ENCODE measurements at places on chromosomes 2 and 18.

GRCh38 chr18:12441475-12442034 is 33.8 kb downstream of the PRELID3A start:
- DNase-seq, result no peak

DNA sequence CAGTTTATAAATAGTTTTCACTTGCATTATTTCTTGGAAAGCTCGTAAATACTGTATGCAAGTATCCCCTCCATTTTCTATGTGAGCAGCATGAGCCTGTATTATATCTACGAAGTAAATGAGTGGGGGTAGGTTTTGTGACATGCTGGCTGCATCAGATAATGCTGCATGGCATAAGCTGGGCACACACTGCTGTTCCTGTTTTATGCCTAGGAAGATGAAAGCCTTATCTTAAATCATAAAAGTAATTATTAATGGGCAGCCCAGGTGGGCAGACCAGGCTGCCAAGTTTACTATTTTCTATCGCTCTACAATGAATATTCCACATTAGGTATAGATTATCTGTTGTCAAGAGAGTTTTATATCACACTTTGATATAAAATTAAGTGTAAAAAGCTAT is 854.6 kb downstream of the DPP10 start:
- no peak for DNase-seq

GRCh38 chr2:200300638-200301314 is 5.7 kb upstream of the SPATS2L start:
- DNase-seq, result peak; percentile 83

GRCh38 chr18:69469444-69469919 is 68.8 kb downstream of the DOK6 start:
- DNase-seq, result peak; percentile 31

GRCh38 chr2:135741395-135742324 is at the start of gene UBXN4:
Gene UBXN4, plus strand, starts transcription at chr2:135741855. Its CDS starts 75 bp downstream, at chr2:135741930.
- peak; percentile 97 for DNase-seq

- DNase-seq, result no peak
These were observed 33.1 kb downstream of the LHCGR start for GRCh38 chr2:48722391-48722790.

DNA sequence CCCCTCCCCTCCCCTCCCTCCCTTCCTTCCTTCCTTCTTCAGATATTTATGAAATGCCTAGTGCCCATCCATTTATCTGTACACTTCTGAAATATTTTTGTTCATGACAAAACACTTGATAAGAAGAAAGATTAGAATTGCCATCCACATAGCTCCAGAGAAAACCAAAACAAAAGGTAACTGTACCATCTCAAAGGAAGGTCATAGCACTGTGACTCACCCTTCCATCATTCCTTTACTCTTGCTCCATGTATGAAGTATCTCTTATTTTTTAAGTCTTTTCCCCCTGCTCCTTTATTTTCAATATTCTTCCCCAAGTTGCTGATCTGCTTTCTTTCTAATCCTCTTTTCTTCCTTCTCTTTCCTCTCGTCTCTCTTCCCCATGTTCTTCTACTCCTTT is 9.9 kb downstream of the CNTNAP5 start:
- no peak for DNase-seq

DNA sequence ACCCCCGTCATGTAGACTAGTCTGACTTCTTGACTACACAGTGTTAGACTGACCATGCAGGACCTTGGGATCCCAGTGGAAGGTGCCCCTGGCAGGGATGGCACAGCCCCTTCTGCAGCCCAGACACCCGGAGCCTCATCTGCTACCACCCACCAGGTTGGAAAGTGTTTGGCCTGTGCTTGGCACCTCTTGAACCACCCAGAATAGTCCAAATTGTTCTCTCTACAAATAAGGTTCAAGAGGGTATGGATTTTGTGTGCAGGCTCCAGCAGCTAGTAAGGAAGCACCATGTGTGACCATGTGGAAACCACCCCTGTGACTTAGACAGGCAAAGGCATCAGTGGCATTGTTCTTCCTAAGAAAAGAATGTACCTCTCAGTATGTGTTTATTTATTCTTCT is 18.4 kb downstream of the L3MBTL4 start:
- DNase-seq, result no peak

DNA sequence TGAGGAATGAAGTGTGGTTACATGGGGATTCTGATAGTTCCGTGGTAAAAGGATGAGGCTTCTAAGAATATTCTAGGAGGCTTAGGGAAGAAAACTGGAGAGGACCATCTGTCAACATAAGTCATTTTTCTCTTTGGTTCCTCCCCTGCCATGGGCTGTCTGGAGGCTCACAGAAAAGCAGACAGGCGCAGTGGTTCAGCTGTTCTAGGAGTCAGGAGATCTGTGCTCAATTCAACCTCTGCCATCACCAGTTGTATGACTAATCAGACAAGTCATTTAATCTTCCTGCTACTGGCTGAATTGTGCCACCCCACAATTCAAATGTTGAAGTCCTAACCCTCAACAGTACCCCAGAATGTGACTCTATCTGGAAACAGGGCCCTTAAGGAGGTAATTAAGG is 36.4 kb downstream of the ADAM17 start:
- no peak for DNase-seq

- no peak for DNase-seq
These were observed 12.1 kb downstream of the MYT1L start for GRCh38 chr2:2318949-2319348.

GRCh38 chr2:73836141-73836943 is 7.6 kb downstream of the STAMBP start:
- no peak for DNase-seq

DNA sequence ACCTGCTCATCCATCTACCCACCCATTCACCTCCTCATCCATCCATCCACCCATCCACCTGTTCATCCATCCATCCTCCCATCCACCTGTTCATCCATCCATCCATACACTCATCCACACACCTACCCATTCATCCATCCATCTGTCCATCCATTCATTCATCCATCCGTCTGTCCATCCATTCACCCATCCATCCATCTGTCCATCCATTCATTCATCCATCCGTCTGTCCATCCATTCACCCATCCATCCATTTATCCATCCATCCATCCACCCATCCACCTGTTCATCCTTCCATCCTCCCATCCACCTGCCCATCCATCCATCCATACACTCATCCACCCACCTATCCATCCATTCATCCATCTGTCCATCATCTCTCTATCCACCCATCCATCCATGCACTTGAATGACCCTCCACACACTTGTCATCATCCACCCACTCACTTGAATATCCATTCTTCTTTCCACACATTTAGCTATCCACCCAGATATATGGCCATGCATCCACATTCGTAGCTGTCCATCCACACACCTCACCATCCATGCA is 45.0 kb downstream of the CROCC2 start:
- DNase-seq, result no peak

DNA sequence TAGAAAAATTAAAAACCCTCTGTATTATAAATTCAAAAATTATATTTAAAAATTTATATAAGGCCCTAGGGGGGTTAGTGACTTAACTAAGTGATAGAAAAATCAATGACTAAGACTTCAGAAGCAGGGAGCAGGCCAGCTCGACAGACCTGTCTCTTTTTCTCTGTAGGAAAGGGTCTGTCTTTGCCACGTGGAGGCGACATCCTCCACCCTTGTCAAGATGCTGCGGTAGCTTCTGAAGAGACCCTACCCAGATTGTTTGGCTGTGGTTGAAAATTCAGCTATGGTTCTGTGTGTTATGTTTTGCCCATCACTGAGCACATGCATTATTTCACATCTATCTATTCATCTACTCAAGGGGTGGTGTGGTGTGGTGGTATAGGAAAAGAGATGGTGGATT is 8.2 kb upstream of the SLC4A3 start:
- DNase-seq, result no peak

GRCh38 chr2:240453461-240454105 is 18.1 kb downstream of the GPC1 start:
- DNase-seq, result no peak

DNA sequence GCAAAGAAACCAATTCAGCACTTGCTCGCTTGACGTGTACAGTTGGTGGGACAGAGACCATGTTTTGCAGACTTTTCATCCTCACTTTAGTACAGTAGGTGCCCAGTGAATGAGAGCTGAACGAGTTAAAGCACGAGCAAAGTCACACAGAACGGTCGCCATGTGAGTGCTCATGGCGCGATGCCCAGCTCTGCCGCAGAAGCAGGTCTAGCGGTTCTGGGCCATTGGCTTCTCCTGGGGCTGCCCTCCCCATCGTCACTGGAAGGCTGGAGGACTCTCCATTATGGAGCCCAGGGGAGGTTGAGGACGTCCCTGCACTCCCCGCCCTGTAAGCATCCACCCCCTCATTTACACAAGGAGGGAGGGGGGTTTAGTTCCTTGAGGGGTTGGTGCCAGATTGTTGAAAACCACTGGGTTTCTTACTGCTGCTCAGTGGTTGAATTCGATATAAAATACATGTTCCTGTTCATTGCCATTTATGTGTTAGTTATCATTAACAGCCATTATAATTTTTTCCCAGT is 24.9 kb downstream of the PTGR3 start:
- no peak for DNase-seq

- DNase-seq, result no peak
These were observed 462.3 kb upstream of the MEX3C start for GRCh38 chr18:51659781-51660180.

DNA sequence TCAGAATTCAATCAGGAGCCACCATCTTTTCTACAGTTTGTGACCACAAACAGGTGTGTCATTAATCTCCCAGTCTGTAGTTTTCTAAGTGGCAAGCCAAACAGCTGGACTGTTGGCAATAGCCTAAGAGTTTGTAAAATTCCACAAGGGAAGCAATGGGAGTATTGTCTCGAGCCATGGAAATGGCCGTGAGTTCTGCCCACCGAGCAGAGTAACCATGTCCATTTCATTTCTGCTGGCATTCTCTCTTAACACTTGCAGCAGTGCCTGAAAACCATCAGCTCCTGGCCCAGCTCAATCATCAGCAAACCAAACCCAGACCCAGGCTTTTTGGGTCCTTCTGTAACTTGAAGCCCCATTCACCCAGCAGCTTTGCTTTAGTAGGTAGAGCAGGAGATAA is 387.8 kb upstream of the CDH7 start:
- DNase-seq, result no peak

DNA sequence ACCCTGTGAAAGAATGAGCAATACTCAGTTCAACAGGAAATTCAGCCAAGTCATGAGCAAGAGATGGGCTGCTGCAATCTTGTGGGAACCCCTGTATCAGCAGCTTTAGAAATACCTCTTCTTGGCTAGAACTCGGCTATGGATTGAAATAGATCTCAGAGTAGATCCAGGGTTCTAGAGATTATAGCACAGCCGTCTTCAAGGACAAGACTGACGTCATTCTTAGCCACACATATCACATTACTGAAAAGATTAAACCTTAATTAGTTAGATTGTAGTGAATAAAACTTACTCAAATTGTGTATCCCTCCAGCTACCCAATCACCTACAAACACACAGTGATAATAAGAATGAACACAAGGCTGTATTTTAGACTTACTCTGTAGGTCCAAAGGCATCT is 776.4 kb downstream of the EPHA4 start:
- no peak for DNase-seq

- peak; percentile 65 for DNase-seq
These were observed 24.0 kb upstream of the SULT1C3 start for GRCh38 chr2:108215794-108216211.

GRCh38 chr2:226137201-226137811 is 662.3 kb downstream of the IRS1 start:
- peak; percentile 25 for DNase-seq

- no peak for DNase-seq
These were observed 123.9 kb downstream of the MC4R start for GRCh38 chr18:60248336-60249330.
